Stimulated activated CD4-positive, alpha-beta T cell treated with anti-CD3 and anti-CD28 coated beads, Interleukin-12 subunit alpha, Interleukin-12 subunit beta, amount 100 ng/mL, for 24 hours (primary cell): ENCODE measurements at places on chromosomes 12 and 14.

GRCh38 chr12:27096420-27096819, 14.0 kb upstream of the C12orf71 start:
- DNase-seq = no peak

DNA sequence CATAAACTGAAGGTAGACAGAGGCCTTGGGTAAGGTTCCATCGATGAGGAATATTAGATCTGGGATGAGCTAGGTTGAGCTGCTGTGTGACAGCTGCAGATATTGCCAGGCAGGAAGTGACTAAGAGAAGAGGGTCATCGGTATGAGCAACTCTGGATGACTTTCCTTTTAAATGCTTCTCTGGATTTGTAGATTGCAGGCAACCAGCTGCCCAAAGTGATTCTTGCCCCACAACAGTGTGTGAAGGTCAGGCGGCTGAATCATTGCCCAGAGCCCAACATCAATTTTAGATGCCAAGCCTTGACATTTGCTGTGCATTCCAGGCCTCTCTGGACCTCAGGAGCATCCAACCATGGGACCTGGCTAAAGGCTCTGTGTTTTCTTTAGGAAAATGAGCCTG, 255.9 kb downstream of the DPF3 start:
- DNase-seq = no peak

DNA sequence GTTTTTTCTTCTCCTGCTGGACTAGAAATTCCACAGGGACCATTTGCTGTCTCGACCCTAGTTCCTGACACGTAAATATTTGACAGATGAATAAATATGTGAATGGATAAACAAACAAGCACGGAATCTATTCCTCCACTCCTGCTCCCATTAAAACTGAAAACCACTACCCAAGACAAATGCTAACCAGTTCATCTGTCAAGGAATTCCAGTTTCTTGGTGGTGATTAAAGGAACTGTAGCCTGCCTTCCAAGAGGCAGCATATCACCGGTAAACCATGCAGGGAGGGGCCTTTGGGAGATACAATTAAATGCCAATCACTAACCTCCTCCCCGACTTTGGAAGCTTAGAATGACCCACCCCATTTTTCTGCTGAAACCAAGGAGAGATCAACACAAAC, 95.4 kb downstream of the TTC7B start:
- DNase-seq = no peak

DNA sequence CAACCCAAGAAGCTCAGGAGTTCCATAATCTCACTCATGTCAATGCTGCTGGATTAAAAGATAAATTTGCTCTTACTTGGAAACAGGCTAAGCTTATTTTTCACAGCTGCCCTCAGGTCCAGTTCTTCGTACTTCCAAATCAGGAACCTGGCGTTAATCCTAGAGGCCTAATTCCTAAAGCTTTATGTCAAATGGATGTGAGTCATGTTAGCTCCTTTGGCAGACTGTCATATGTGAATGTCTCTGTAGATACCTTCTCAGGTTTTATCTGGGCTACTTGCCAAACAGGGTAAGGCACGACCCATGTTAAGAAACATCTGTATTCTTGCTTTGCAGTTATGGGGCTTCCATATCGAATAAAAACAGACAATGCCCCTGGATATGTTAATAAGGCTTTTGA, 504.6 kb downstream of the ALG10 start:
- DNase-seq = no peak

DNA sequence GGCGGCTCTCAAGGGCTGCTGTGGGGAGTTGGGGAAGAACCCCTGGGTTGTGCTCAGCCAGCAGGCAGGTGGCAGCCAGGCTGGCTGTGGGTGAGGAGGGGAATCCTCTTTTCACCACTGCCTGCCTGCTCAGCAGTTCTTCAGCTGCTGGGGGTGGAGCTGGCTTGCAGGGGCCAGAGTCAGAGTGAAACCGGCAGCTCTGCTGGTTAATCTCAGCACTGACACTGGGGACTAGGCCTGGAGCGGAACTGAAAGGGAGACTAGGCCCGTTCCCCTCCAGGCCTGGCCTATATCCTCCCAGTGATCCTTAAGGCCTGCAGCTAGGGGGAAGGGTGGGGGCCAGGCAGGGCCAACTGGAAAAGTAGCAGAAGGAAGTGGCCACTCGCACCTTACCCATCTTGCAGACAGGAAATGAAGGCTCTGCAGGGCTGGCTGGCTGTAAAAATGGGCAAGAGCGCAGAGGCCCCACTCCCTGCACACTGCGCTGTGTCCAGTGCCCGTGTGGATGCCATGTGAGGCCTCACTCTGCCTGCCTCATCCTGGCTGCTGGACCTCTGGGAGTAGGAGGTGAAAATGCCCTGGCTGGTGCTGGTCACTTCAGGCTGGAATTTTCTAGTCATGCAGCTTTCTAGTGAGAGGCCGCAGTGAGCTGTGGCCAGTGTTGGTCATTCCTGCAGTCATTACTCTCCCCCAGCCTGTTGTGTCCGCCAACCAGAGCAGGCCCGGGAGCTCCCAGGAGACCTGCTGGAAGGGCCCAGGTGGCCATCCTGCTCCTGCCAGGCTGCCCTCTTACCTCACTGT, 39.4 kb downstream of the SH2B3 start:
- DNase-seq = peak; percentile 76

DNA sequence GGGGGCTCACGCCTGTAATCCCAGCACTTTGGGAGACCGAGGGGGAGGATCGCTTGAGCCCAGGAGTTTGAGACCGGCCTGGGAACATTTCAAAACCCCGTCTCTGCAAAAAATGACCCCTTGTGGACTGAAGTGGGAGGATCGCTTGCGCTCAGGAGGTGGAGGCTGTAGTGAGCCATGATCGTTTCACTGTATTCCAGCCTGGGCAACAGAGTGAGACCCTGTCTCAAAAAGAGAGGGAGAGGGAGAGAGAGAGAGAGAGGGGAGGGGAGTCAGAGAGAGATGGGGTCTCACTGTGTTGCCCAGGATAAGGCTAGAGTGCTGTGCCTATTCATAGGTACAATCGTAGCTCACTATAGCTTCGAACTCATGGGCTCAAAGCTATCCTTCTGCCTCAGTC, 2.8 kb downstream of the FGD4 start:
- DNase-seq = no peak

DNA sequence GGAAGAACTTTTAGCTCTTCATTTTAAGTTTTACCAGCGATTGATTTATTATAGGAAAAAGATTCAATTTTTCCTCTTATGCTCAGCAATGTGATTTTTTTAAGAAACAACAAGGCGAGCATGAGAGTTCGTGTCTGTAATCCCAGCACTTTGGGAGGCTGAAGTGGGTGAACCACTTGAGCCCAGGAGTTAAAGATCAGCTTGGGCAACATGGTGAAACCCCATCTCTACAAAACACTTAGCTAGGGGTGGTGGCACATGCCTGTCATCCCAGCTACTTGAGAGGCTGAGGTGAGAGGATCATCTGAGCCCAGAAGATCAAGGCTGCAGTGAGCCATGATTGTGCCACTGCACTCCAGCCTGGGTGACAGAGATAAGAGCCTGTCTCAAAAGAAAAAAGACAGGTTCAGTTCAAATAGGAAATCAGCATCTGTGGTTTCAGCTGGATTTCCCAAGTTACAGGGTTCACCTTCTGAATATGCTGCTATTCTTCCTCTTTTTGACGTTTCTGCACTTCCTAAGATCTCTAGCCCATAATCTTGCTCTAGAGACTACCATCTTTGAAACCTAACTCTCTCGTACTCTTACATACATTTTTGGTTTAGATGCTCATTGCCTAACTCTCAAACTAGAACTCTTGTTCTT, 274.7 kb downstream of the SEC23A start:
- no peak for DNase-seq

- no peak for DNase-seq
These were observed 129.7 kb upstream of the CCND2 start for GRCh38 chr12:4143896-4144295.

- DNase-seq = no peak
These were observed 24.5 kb upstream of the JPH4 start for GRCh38 chr14:23603103-23603502.

DNA sequence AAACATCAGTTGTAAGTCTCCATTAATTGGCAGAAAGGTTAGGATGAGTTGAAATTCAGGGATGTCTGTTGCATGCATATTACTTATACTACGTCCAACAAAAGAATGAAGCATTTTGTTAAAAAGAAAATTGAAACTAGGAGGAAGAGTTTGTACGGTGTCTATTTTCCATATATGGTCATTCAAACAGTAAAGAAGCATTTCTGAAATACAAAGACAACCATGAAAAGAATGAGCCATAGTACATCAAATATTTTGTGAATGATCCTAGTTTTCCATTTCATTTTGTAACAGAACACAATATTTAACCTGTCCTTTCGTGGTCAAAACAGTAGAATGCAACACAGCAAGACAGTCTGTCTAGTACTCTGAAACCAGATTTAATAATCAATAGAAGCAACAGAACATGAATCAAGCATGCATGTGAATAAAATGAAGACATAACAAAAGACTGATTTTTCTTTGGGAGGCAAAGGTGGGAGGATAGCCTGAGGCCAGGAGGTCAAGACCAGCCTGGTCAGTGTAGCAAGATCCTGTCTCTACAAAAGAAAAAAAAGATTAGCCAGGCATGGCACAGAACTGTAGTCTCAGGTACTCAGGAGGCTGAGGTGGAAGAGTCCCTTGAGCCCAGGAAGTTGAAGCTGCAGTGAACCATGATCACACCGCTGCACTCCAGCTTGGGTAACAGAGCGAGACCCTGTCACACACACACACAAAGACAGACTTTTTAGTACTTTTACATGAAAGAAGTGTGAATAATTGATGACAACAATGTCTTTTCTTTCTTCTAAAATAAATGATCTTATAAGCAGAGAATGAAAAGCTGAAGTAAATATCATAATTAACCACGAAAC, 156.0 kb downstream of the LRIG3 start:
- DNase-seq = no peak

GRCh38 chr14:24298892-24299254, 707 bp downstream of the DHRS1 start:
- no peak for DNase-seq

GRCh38 chr12:10701131-10701681, 21.9 kb downstream of the YBX3 start:
- peak; percentile 30 for DNase-seq

DNA sequence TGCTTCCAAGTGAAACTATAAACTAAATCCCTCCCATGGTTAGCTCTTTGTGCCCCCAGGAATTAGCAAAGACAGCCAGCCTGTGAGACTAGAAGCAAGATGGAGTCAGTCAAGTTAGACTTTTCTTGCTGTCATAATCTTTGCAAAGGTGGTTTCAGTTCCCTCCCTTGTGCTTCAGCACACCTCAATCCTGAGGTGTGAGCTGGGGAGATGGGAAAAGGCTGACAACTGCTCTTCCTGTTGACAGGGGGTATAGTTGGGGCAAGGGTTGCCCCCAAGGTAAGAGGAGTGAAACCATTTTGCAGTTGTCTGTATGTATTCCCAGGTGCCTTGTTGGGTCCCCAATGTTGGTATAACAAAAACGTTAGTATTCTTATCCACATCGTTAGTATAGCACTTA, 12.3 kb upstream of the CPM start:
- no peak for DNase-seq
